Effector memory CD4-positive, alpha-beta T cell (primary cell): ENCODE measurements at places on chromosomes 5 and 9.
A peak's percentile ranks its signal among the peaks of the same experiment; 100 is the strongest.

- DNase-seq = no peak
Measured at GRCh38 chr9:91239367-91240111, 122.2 kb downstream of the AUH start.

- DNase-seq = no peak
Measured at GRCh38 chr9:26066237-26066636, 388.0 kb upstream of the TUSC1 start.

GRCh38 chr5:97363577-97363976, 180.5 kb upstream of the RIOK2 start:
- DNase-seq = no peak

- no peak for DNase-seq
Measured at GRCh38 chr5:36646507-36647023, 40.2 kb downstream of the SLC1A3 start.

DNA sequence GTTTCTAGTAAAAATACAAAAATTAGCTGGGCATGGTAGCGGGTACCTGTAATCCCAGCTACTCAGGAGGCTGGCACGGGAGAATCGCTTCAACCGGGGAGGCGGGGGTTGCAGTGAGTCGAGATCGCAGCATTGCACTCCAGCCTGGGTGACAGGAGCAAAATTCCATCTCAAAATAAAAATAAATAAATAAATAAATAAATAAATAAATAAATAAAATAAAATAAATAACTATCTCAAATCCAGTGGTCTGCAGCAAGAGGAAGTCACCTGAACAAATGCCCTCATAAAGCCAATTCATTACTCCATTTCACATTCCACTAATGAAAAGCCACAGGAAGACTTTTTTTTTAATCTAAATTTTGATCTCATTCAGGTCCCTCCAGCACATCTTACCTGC, 114.2 kb downstream of the EFNA5 start:
- no peak for DNase-seq

DNA sequence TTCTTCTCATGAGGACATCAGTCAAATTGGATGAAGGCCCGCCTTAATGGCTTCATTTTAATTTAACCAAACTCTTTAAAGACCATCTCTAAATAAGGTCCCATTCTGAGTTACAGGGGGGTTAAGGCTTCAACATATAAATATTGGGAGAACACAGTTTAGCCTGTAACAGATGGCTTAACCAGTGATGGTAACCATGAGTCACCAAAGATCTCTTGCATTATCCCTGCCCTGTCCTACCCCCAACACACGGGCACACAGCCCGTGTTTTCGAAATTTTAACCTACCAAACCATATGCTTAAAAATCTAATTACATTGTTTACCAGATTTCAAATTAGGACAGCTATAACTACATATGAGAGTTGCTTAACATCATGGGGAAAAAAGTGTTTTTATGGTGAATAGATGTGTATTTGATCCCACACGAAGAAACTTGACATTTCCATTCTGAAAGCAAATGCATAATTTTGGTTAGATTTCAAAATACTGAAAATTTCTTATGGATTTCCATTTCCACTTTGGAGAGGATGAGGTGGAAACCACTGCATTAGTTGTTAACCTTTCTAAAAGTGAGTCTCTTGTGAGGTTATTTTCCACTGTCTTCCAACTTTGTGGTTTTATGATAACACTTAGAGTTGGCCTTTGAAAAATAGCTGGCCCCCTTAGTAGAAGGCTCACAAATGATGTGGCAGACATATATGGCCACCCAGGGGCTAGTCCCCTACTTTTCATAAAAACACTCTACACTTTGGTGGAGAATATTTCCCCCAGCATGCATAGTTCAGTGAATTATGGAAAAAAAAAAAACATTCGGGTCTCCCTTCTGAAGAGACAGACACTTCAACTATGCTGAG, 849.3 kb downstream of the TLE1 start:
- no peak for DNase-seq

GRCh38 chr5:116063950-116064349, 20.9 kb upstream of the COMMD10 start:
- no peak for DNase-seq

DNA sequence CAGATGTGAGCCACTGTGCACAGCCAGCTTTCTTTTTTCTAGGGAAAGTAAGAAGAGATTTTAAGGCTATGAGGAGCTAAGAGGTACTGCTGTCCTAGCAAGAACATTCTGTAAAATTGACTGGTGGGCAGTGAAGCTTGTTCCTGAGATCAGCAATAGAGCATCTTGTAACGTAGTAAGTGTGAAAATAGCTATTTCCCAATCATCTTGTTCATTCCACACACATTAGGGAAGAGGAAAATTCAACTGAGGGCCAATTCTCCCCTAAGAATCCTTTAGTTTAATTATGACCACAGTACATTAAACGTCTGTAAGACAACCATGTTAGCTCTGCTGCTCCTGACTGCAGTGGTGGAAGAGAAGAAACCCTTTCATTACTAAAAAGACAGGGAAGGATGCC, 246.2 kb downstream of the EFNA5 start:
- DNase-seq = no peak

GRCh38 chr9:116383936-116384335, 230.3 kb downstream of the PAPPA start:
- DNase-seq = no peak

GRCh38 chr5:108564441-108564840, 182.5 kb upstream of the FBXL17 start:
- no peak for DNase-seq

DNA sequence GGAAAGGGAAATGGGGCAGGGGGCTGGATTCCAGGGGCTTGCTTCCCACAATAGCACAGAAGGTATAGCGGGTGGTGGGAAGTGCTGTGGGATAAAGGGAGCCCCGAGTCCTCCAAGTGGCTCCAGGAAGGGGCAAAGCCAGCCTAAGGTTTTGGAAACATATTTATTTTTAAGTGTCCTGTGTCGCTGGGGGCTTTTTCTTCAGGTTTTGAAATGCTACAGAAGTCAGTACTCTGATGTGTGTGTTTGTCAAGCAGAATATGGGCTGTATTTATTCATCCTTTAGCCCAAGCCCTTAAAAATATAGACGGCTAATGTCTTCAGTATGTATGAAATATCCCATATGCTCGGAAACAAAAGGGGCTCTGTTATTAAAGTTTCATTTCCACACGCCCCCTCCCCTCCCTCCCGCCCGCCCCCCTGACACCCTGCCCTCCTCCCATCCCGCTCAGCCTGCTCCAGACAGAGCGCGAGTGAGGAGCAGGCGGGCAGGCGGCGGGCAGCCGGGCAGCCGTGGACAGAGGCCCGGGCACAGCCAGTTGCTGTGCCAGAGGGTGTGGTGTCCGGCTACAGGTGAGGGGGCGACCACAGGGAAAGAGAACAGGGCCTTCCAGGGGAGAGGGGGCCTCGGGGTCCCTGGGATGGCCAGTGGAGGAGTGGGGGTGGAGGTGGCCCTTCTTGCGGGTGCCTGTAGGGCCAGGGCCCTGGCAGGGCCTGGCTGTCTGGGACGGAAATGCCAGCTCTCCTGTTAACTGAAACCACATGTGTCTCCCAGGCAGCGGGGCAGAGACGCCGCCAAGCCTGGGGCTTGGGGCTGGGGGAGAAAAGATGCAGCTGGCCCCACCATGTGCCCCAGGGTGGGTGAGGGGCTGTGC, 39.6 kb upstream of the SYNPO start:
- DNase-seq = no peak

GRCh38 chr5:135242866-135243555, 156.0 kb downstream of the MACROH2A1 start:
- no peak for DNase-seq

DNA sequence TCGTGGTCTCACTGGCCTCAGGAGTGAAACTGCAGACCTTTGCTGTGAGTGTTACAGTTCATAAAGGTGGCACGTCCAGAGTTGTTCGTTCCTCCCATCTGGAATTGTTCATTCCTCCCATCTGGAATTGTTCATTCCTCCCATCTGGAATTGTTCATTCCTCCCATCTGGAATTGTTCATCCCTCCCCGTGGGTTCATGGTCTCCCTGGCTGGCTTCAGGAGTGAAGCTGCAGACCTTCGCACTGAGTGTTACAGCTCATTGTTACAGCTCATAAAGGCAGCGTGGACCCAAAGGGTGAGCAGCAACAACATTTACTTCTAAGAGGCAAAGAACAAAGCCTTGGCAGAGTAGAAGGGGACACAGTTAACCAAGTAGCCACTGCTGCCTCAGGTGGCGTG, 69.1 kb downstream of the GCNT1 start:
- DNase-seq = no peak

- DNase-seq = no peak
Measured at GRCh38 chr5:159704160-159704559, 212.1 kb upstream of the ADRA1B start.

- no peak for DNase-seq
Measured at GRCh38 chr9:29285818-29286217, 1712.5 kb upstream of the C9orf72 start.

GRCh38 chr5:138000102-138000723, 32.7 kb downstream of the FAM13B start:
- no peak for DNase-seq

GRCh38 chr9:96556701-96557461, 62.8 kb downstream of the CDC14B start:
- DNase-seq = no peak

DNA sequence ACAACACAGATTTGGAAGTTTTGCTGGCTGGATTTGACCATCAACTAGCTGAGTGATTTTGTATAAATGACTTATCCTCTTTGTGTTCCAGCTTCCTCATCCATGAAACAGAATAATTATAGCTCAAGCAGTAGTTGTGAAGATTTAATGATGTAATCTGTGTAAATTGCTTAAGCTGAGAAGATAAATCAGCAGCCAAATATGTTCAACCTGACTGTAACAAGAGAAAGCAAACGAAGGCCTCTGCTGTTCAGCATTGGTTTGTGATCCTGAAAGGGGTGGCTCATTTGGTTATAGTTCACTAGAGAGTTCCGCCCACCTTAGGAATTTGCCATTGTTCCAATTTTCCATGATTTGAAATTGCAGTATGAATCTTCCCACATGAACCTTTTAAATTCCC, 75.7 kb upstream of the CCDC112 start:
- no peak for DNase-seq

DNA sequence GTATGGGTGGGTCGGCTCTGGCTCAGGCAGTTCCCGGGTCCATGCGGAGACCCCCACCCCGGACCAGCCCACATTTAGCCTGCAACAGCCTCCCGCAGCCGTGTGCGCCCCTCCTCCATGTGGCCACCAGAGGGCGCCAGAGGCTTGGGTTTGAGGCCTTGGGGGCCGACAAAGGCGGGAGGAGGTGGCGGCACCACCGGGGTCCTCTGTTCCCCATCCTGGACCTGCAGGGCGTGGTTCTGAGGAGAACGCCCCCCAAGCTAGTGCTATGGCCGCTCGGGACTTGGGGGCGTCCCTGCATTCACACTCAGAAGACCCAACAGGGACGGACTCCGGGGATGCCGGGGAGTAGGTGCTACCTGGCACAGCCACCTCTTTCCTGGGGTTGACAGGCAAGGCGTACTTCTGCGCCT, 16.5 kb downstream of the ASS1 start:
- peak; percentile 56 for DNase-seq

DNA sequence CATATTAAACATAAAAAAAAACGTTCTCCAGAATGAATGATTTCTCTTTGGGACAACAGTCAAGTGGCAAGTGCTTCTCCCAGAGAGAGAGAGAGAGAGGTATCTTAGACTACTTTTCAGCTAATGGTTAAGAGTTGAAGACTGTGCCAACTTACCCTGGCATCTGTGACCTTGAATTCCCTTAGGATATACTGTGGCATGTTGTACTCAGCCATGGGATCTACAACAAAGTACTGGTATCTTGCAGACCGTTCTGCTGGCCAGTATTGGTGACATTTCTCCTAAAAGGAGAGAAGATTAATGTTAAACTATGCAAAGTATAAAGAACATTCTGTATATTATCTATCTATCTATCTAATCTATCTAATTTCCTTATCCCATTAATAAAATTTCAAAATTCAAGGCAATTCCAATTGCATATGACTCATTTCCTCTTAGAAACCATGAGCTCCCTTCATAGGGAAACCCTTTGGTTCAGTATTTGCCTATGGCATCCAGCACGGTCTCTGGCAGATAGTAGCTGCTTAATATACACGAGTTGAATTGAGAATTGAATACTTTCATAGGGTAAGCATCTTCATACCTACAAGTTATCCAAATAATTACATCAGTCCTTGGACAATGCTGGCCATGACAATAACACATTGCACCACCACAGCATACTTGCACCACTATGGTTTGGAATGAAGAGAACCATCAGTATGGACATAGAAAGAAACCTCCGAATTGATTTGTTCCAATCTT, 539.4 kb upstream of the DMAC1 start:
- DNase-seq = no peak

DNA sequence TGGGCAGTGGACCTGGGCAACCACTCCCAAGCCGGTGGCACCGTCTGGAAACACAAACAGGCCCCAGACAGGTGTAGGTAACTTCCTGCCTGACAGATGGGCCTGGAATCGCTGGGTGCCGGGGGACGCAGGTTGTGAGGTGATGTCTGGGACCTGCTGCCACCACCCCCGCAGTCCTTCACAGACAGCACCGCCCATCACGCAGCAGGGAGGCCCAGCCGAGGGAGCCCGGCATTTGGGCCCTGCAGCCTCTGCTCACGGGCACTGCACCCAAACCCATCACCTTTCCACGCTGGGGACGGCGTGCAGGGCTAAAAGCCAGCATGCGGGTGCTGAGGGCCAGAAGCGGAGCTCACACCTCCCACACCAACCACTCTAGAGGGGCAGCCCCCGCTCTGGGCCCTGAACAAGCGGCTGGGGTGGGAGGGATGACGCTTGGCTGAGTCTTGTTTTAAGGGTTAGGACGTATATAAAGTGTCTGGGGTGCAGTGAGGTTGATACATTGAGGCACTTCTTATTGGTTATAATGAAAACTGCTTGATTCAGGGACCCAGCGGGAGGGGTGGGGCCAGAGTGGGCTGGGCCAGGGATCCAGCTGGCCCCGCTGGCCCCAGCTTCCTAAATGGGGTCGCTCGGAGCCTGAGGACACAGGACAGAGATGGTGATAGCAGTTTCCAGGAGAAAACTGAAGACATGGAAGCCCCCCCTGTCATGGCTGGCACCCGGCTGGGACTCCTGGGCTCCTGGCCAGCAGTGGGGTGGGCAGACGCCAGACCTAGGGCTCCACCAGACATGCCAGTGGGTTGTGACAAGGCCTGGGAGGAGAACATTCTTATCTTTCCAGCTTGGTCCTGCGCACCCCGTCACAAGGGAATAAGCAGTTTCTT, 11.3 kb downstream of the MYMK start:
- no peak for DNase-seq

GRCh38 chr5:20680718-20681302, 692.8 kb upstream of the CDH18 start:
- no peak for DNase-seq

- no peak for DNase-seq
Measured at GRCh38 chr9:34380034-34380510, 3.4 kb upstream of the MYORG start.
